A673 (cell line): ENCODE measurements at places on chromosomes 11 and 22.

- no peaks in the 10 kb centered on the region for H3K27me3 ChIP-seq
- H3K36me3 ChIP-seq = peaks cover 25% of the 10 kb centered on the region
- peak; percentile 76 for DNase-seq
- peak overlapping the region; percentile 17 for H3K27ac ChIP-seq
- H3K4me1 ChIP-seq = peaks cover 8% of the 10 kb centered on the region
These were observed 81.7 kb downstream of the AMOTL1 start for GRCh38 chr11:94849839-94850238.

DNA sequence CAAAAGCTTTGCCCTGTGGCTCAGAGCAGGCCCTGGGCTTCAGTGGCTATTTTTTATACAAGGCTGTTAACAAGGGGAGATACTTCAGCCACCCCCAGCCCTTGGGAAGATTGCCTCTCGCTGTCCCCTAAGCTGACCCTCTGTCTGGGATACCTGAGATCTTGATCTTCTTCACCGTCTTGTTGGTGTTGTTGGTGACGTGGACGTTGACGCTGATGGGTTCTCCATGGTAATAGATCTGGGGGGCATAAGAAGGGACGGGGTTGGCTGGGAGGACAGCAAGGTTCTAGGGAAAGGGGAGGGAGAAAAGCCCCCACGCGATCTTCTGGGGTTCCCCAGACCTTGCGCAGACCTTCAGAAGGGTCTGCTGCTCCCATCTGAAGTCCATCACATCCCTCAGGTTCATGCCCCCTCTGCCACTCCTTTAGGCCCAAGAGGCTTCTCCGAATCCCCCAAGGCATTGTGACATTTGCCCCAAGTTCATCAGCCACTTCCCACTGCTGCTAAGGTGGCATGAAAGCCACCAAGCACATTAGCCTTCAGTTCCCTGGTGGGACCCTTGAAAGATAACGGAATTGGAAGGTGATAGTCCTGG lies 36.7 kb downstream of the TPBGL start:
- peaks cover 2% of the 10 kb centered on the region for H3K36me3 ChIP-seq
- no peak overlapping the region for H3K4me3 ChIP-seq
- no peaks in the 10 kb centered on the region for H3K27me3 ChIP-seq
- no peaks in the 10 kb centered on the region for H3K4me1 ChIP-seq

DNA sequence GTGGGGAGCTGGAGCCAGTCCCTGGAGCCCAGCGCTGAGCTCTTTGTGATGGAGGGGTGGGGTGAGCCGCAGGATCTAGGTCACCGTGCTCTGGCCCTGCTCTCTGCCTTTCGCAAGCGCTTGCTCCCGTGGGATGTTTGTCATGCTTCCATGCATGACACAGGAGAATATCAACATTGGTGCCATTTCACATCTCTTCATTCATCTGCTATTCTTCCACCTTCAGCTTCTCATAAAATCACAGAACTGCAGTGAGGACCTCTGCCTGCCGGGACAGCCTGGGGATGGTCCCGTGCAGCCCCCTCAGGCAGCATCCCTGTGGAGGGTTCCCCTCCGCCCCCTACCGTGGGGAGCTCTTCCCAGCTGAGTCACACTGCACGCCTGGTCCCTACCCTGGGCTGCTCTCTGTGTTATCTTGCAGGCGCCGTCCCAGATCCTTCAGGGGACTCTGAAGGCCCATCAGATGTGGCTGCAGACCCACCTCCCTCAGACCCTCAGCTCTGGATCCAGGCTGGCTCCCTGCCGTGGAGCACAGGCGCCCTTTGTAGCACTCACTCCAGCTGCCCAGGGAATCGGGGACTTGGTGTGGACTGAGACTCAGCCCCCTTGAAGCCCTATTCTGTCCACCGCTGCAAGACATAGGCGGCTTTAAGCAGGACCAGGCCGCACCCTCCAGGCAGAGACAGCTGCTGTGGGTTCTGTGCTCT lies 5.1 kb upstream of the SEPTIN5 start:
- no peaks in the 10 kb centered on the region for H3K36me3 ChIP-seq
- DNase-seq = no peak
- H3K4me3 ChIP-seq = no peak overlapping the region
- H3K27ac ChIP-seq = no peak overlapping the region

GRCh38 chr11:20311444-20311843 lies 52.1 kb upstream of the HTATIP2 start:
- H3K4me3 ChIP-seq = no peak overlapping the region
- H3K36me3 ChIP-seq = no peaks in the 10 kb centered on the region
- no peaks in the 10 kb centered on the region for H3K27me3 ChIP-seq
- no peak overlapping the region for H3K27ac ChIP-seq
- no peak for DNase-seq
- no peaks in the 10 kb centered on the region for H3K4me1 ChIP-seq

DNA sequence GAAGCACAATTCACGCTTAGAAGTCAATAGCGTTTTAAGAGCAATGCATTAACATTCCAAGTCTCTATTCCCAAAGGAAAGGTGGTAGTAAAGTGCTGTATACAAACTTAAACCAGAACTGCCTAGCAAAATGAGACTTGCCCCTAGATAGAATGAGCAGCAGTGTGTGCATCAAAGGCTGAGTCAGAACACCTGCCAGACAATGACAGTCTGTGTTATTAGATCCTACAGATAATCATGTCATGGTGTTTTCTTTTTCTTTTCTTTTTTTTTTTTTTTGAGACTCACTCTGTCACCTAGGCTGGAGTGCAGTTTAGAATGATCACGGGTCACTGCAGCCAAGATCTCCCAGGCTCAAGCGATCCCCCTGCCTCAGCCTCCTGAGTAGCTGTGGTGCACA lies 1.6 kb downstream of the RTCB start:
- H3K36me3 ChIP-seq = peaks cover 26% of the 10 kb centered on the region
- H3K27ac ChIP-seq = no peak overlapping the region
- H3K27me3 ChIP-seq = no peaks in the 10 kb centered on the region
- peaks cover 7% of the 10 kb centered on the region for H3K4me1 ChIP-seq
- H3K4me3 ChIP-seq = peak overlapping the region; percentile 95

DNA sequence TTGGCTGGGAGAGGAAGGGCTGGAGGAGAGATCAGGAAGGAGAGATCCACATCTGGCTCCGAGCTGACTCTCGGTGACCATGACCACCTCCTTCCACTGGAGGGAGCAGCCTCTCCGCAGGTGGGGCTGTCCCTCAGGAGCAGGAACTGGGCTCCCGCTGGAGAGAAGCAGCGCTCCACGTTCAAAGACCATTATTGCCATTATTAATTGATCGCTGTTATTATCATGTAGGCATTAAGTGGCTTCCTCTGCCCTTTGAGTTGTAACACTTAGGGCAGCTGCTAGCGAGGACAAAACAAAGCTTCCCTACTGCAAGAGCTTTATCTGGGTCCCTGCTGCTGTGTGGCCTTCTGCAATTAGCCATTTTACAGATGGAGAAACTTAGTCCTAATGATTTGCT lies 251.9 kb downstream of the ST3GAL4 start:
- no peak overlapping the region for H3K4me3 ChIP-seq
- peak; percentile 59 for DNase-seq
- peaks cover 23% of the 10 kb centered on the region for H3K4me1 ChIP-seq
